Astrocyte of the hippocampus (primary cell): ENCODE measurements at places on chromosomes 1 and 21.

- no peak for DNase-seq
Measured at GRCh38 chr1:54811739-54812655, 10.9 kb upstream of the TTC22 start.

DNA sequence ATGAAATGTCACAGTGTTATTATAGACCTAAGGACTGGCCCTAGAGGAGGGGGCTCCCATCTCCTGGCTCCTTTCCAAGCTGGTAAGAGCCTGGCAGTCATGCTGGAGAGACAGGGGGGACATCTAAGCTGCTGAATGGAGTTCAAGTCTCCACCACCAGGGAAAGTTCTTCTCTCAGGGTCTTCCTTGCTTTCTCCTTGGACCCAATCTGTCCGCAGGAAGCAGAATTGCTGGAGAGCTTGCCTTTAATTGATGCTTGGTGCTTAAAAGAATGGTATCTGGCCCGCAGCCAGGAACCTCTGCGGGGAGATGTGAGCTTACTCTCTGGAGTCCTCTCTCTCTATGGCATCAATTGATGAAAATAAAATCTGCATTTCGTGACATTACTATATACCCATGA, 25.1 kb downstream of the IRF2BP2 start:
- peak; percentile 81 for DNase-seq

DNA sequence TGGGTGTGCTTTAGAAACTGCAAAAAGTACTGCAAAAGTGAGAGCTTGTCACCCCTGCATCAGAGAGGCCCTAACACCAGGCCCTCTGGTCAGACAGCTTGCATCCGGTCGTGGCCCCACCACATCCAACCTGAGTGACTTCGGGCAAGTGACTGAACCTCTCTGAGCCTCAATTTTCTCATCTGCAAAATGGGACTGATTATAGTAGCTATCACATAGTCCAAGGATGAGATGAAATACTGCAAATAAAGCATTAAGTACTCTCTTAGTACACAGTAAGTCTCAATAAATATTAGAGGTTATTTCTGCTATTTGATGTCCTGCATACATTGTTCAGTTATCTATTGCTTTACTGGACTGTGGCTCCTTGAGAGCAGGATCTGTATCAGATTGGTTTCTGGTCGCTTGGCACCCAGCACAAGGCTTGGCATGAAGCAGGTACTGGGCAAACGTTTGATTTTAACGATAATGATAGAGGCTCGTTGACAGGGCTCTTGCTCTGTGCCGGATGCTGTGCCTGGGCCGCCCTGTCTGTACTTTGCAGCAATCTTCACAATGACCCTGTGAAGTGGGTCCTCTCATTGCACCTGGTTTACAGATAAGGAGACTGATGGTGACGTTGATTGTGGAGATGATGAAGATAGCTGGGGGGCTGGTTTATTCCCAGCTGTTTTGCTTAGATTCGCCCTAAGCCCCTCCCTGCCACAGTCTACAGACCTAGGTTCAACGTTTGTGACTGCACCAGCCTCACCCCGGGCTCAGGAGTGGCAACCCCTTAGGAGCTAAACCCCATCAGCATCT, 43.6 kb downstream of the RAP1GAP start:
- DNase-seq, result no peak

- no peak for DNase-seq
Measured at GRCh38 chr1:169473347-169473746, 12.4 kb downstream of the SLC19A2 start.

DNA sequence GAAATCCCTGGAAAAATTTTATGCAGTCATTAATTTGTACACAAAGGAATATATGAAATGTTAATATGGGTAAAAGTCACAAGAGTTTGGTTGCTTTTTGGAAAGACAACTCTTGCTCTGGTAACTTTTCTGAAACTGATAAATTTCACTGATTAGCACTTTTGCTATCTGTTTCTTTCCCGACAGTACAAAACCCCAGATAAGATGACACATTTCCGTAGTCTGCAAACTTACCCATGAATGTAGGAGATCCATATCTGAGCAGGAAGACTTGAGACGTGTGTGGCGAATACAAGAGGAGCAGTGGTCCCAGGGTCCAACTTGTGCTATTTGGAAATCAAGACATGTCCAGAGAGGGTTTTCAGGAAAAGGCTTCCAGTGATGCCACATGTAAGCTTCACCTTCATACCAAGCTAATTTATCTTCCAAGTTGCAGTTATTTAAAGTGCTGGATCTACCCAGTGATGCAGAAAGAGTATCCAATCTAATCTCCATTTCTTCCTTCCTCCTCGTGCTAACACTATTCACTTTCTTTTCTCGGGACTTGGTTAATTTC, 35.9 kb upstream of the SAMSN1 start:
- no peak for DNase-seq

DNA sequence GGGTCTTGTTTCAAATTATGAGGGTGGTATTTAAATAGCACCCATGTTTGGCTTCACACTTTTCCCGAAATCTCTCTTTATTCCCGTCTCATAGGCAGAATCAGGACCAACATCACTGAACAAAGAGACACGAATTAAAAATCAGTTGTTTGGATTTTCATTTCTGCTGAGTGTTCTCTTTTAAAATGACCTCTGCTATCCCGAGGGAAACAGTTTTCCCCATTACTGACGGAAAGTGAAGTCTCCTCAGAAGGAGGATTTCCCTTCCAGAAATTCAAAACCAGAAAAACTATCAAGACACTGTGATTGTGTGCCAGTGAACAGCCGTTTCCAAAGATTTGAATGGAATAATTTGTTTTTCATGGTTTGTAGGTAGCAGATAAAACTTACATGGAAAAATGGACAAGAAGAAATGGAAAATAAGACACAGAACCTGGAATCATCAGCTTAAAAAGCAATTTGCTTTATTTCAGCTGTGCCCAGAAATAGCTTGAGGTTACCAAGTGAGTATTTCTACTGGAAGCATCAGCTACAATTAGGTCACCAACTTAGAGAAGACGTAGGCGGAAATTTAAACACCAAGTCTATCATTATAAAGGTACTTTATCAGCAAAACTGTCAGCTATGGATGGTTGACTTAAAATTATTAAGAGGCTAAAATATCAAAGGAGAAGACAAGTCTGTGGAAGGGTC, 68.5 kb downstream of the RUNX1 start:
- DNase-seq, result no peak

- DNase-seq, result peak; percentile 89
Measured at GRCh38 chr1:46687093-46687659, 15.5 kb downstream of the TEX38 start.

- no peak for DNase-seq
Measured at GRCh38 chr1:20202166-20202565, 15.8 kb upstream of the PLA2G2C start.

DNA sequence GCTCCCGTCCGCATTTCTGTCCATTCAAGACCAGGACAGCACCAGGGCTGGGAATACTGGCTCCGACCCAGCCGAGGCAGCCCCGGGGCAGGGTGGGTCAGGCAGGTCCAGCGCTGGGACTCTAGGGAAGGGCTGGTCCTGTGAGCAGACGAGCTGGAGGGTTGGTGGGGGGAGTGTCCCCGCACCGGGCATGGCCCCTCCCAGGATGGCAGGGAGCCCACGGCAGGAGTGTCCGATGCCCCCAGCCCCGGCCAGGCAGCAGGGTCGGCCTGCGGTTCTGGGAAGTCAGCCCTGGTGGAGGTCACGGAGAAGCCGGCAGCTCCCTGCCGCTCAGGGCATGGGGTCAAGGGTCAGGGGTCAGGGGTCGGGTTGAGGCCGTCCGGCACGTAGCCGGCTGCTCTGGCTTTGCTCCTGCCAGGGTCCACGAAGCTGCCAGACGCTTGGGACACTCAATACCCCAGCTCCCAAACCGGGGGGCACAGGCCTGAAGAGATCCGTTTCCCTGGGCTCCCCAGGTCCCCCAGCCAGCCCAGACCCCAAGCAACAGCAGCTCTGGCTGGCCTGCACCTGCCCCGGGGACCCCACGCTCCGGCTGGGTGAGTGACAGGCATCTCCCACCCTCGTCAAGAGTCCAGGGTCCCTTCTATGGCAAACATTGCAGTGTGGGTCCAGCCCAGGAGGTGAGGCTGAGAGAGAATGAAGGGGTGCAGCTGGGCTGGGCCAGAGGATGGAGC, 6.7 kb downstream of the C1QTNF12 start:
- DNase-seq, result no peak

DNA sequence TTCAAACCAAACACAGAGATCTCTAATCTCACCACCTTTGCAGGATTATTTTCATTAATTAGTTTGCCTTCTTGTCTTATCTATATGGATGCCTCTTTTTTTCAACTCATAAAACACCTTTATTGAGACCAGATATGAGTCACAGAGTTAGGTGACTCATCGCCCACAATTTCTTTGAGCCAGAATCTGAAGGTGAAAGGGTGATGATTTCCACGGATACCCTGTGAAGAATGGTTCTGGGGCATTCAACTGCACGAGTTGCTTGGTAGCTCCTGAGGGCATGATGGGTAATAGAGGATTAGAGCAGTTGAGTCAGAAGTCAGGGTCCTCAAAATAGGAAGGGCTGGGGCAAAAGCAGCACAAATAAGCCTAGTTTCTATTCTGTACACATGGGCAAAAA, 128.2 kb downstream of the TBX19 start:
- DNase-seq, result peak; percentile 67
